Spinal cord (tissue), 10 donors: ENCODE measurements at places on chromosomes 6 and 20.

DNA sequence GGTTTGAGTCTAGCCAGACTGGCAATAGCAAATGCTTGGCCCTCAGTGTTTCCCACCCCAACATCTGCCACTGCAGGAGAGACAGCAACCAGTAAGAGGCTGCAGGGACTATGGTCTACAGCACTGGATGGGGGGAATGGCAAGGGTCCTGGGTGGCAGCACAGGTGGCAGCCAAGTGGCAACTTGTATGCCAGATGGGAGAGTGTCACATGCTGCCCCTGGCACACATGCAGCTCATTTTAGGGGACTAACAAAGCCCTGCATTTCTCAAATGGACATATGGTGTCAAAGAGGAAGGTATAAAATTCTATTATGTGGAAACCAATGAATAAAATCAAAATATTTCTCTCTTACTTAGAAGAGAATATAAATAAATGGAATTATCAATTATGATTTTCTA, 298.7 kb upstream of the MARCKS start:
- H3K4me3 ChIP-seq = no peak overlapping the region
- H3K4me1 ChIP-seq = peaks cover 3% of the 10 kb centered on the region
- peak overlapping the region; percentile 51 for H3K27ac ChIP-seq
- no peaks in the 10 kb centered on the region for H3K36me3 ChIP-seq
- DNase-seq = no peak

GRCh38 chr6:135920689-135921088, 69.2 kb downstream of the PDE7B start:
- no peak for DNase-seq
- H3K4me3 ChIP-seq = no peak overlapping the region
- H3K4me1 ChIP-seq = no peaks in the 10 kb centered on the region
- no peaks in the 10 kb centered on the region for H3K27me3 ChIP-seq

DNA sequence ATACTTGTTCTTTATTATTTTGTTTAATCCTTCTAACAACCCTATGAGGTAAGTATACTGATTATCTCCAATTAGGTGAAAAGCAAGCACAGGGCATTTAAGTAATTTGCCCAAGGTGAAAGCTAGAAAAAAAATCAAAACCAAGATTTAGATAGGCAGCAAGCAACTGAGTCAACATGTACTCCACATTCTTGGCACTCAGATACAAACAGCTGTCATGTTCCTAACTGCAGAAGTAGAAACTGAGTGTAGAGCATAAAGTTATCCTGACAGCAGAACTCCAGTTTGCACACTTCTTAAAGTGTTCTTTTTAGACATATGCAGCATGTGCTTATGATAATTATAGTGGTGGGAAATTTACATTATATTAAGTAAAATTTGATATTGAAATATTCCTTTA, 278.1 kb downstream of the MEI4 start:
- H3K36me3 ChIP-seq = no peaks in the 10 kb centered on the region
- no peaks in the 10 kb centered on the region for H3K4me1 ChIP-seq
- no peak for DNase-seq
- H3K4me3 ChIP-seq = no peak overlapping the region
- no peaks in the 10 kb centered on the region for H3K27me3 ChIP-seq

DNA sequence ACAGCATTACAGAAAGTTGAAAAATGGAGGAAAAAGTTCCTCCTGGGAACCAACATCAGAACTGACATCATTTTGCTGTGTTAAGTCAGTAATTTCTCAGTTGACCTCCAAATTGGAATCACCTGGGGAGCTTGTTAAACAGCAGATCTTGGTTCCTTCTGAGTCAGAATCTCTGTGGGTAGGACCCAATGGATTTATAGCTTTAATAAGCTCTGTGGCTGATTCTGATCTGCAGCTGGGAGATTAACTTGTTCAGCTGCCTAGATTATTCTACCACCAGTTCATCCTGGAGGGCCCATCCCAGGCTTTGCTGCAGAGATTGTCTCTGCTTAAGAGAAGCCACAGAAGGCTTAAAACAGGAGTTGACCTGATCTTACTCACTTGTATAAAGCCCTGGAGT, 90.7 kb upstream of the POPDC3 start:
- no peak overlapping the region for H3K27ac ChIP-seq
- H3K4me3 ChIP-seq = no peak overlapping the region

DNA sequence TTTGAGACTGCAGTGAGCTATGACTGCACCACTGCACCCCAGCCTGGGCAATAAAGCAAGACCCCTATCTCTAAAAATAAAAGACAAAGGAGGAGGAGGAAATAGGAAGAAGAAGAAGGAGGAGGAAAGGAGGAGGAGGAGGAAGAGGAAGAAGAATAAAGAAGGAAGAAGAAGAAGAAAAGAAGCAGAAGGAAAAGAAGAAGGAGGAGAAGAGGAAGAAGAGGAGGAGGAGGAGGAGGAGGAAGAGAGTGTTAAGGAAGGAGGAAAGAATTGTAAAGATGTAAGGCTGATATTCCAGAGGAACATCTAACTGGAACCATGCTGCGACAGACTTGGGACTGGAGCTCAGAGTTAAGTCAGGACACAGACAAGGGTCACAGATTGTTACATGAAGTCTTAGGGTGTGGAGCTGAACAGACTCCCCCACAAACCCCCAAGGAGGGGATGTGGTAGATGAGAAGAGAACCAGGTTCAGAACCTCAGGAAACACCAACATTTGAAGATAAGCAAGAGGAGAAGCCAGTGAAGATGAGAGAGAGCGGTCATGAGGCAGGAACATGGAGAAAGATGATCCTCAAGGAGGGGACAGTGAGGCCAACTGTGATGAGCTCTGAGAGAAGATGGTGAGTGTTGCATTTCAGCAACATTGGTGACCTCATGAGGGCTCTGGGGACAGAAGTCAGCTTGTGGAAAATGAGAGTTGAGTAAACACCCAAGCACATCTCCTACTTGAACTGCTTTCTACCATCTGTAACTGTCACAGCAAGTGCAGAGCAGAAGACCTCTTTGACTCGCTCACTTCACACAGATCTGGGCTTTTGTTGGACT, 118.2 kb downstream of the CD164 start:
- no peaks in the 10 kb centered on the region for H3K36me3 ChIP-seq
- H3K4me1 ChIP-seq = no peaks in the 10 kb centered on the region
- H3K4me3 ChIP-seq = no peak overlapping the region

- no peak overlapping the region for H3K27ac ChIP-seq
- no peak for DNase-seq
- H3K27me3 ChIP-seq = no peaks in the 10 kb centered on the region
- H3K4me3 ChIP-seq = no peak overlapping the region
- no peaks in the 10 kb centered on the region for H3K36me3 ChIP-seq
Observed at GRCh38 chr6:56220078-56220477, 27.3 kb downstream of the COL21A1 start.

DNA sequence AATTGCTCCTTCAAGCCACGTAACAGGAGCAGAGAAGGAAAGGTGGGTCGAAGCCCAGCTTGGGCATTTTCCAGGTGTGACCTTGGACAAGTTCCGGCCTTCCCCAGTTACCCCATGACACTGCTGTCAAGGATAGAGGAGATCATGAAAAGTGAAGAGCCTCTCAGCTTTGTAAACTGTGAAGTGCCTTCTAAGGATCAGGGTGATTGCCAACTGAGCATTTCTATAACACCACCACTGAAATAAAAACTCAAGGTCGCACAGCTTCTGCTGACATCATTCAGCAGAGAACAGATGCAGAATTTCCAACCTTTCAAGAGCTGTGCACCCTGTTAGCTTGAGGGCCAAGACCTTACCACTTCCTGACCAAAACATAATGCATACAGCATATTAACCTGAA, 24.0 kb upstream of the ZMYND8 start:
- H3K27ac ChIP-seq = no peak overlapping the region
- H3K27me3 ChIP-seq = no peaks in the 10 kb centered on the region
- H3K36me3 ChIP-seq = no peaks in the 10 kb centered on the region

DNA sequence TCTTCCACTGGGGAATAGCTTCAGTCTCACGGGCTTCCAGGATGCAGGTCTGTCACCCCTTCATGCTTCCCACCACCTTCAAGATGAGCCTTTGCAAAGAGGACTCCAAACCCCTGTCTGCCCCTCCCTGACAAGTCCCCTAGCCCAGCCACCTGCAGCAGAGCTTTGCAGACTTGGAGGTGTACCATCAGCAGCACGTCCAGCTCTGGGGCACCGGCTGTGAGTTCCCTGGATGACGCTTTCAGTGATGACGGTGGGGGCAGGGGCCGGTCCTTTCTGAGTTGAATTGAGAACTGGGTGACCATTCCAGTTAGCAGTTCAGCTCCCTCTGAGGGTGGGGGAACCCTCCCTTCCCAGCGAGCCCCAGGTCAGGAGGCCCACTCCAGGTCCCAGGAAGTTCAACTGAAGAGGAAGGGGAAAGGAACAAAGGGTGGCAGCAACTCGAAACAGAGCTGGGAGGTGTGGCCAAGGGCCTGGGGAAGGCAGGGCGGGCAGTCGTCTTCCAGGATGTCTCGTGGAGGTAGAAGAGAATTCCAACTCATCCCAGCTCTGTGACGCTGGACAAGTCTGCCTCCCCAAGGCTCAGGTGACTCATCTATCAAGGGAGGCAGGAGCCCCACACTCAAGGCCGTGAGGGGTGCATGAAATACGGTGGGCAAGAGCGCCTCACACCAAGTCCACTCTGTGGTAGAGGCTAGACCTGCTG, 86.0 kb downstream of the PTPN1 start:
- H3K36me3 ChIP-seq = peaks cover 20% of the 10 kb centered on the region
- peaks cover 4% of the 10 kb centered on the region for H3K27me3 ChIP-seq
- no peak overlapping the region for H3K27ac ChIP-seq

- H3K36me3 ChIP-seq = no peaks in the 10 kb centered on the region
- peak overlapping the region; percentile 72 for H3K27ac ChIP-seq
- H3K4me3 ChIP-seq = no peak overlapping the region
- DNase-seq = peak; percentile 40
- H3K4me1 ChIP-seq = peaks cover 8% of the 10 kb centered on the region
Observed at GRCh38 chr6:138970856-138971425, 17.1 kb downstream of the REPS1 start.

- no peak overlapping the region for H3K27ac ChIP-seq
- H3K4me3 ChIP-seq = no peak overlapping the region
- H3K4me1 ChIP-seq = peaks cover 29% of the 10 kb centered on the region
- peaks cover 13% of the 10 kb centered on the region for H3K27me3 ChIP-seq
- no peaks in the 10 kb centered on the region for H3K36me3 ChIP-seq
Observed at GRCh38 chr20:45343532-45344167, 4.6 kb downstream of the SDC4 start.

DNA sequence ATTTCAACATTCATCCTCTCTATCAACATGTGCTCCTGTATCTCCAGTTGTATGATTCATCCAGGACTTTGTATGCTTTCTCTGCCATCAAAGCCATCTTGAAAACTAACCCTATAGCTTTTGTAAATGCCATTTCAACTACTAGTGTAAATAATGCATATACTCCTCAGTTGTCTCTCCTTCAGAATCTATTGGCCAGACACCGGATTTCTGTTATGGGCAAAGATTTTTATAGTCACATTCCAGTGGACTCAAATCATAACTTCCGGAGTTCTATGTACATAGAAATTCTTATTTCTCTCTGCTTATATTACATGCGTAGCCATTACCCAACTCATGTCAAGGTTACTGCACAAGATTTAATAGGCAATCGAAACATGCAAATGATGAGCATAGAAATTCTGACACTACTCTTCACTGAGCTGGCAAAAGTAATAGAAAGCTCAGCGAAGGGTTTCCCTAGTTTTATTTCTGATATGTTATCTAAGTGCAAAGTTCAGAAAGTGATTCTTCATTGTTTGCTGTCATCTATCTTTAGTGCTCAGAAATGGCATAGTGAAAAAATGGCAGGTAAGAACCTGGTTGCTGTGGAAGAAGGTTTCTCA, 54.8 kb downstream of the PGM3 start:
- no peak for DNase-seq
- no peaks in the 10 kb centered on the region for H3K27me3 ChIP-seq
- H3K36me3 ChIP-seq = peaks cover 5% of the 10 kb centered on the region
- no peak overlapping the region for H3K27ac ChIP-seq
- no peaks in the 10 kb centered on the region for H3K4me1 ChIP-seq

DNA sequence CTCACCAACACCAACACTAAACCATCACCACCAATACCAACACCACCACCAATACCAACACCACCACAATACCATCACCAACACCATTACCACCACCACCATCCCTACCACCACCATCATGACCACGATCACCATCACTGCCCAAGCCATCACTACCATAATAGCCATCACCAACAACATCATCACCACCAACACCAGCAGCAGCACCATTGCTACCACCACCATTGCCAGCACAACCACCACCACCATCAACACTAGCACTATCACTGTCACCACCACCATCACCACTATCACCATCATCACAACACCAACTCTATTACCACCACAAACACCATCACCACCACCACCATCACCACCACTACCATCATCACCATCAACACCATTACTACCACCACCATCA, 53.0 kb downstream of the TMEM242 start:
- H3K36me3 ChIP-seq = no peaks in the 10 kb centered on the region
- peaks cover 2% of the 10 kb centered on the region for H3K27me3 ChIP-seq
- peaks cover 65% of the 10 kb centered on the region for H3K4me1 ChIP-seq
- no peak overlapping the region for H3K4me3 ChIP-seq
- DNase-seq = no peak

DNA sequence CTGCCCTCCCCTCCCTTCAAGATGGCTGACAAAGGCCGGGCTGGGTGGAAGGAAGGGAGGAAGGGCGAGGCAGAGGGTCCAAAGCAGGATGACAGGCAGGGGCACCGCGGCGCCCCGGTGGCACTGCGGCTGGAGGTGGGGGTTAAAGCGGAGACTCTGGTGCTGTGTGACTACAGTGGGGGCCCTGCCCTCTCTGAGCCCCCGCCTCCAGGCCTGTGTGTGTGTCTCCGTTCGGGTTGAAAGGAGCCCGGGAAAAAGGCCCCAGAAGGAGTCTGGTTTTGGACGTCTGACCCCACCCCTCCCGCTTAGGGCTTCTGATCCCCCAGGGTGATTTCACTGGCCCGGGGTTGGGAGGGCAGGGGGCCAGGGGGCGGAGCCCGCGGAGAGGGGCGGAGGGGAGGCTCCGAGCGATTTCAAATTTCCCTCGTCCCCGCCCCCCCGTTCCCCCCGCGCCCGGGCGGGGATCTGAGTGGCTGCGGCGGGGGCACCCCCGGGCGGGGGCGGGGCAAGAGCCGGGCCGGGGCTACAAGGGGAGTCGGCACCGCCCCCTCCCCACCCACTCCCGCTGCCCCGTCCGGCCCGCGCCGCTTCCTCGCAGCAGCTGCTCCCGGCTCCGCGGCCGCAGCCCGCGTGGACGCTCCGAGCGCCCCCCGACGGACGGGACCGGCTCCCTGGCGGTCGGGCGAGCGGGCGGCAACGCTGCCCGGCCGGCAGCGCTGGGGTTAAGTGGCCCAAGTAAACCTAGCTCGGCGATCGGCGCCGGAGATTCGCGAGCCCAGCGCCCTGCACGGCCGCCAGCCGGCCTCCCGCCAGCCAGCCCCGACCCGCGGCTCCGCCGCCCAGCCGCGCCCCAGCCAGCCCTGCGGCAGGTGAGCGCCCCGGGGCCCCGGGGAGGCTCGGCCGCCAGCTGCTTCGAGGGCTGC, at the start of gene DNMT3B:
TSS of gene DNMT3B (plus strand) at position 555 of the 923 bp plus-strand sequence. CDS start 17,939 bp downstream, outside the sequence.
- peaks cover 24% of the 10 kb centered on the region for H3K4me1 ChIP-seq
- H3K36me3 ChIP-seq = no peaks in the 10 kb centered on the region
- peak within 1 kb of the TSS; percentile 75 for H3K4me3 ChIP-seq
- peak; percentile 89 for DNase-seq
- no peaks in the 10 kb centered on the region for H3K27me3 ChIP-seq

- H3K36me3 ChIP-seq = no peaks in the 10 kb centered on the region
- H3K4me3 ChIP-seq = no peak overlapping the region
- no peak for DNase-seq
Observed at GRCh38 chr6:25435416-25435985, 156.3 kb downstream of the CARMIL1 start.

- H3K27ac ChIP-seq = no peak overlapping the region
- H3K4me3 ChIP-seq = no peak overlapping the region
- H3K4me1 ChIP-seq = no peaks in the 10 kb centered on the region
Observed at GRCh38 chr6:45651301-45651700, 273.6 kb upstream of the SUPT3H start.
